ENCODE measurements at places on chromosomes 6 and 20. TPM values are rescaled to one million over a fixed set of nuclear protein-coding genes. Genes with fewer than 3 reads are reported as not detected.

Gene UNC5CL
- total RNA-seq, result 3.0 TPM

DNA sequence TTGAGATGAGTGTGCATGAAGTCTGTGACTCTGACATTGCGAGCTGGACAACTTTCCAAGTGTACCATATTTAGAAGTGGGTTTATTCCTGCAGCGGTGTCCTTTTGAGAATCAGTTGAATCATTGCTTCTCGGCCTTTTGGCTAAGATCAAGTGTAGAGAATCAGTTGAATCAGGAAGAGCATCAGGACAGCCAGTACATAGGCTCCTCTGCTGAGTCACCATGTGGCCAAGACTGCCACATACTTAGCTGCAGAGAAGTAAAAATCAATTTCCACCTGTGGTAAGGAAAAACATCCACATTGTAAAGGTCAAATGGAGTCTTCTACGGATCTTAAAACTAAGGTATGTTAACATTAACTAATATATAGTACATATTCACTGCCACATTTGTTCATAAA, 428.4 kb upstream of the MARCKS start:
- no peaks in the 10 kb centered on the region for H3K36me3 ChIP-seq
- no peaks in the 10 kb centered on the region for H3K4me1 ChIP-seq
- no peak for DNase-seq
- H3K4me3 ChIP-seq, result no peak overlapping the region

Gene MRAP2
- total RNA-seq, result not detected

DNA sequence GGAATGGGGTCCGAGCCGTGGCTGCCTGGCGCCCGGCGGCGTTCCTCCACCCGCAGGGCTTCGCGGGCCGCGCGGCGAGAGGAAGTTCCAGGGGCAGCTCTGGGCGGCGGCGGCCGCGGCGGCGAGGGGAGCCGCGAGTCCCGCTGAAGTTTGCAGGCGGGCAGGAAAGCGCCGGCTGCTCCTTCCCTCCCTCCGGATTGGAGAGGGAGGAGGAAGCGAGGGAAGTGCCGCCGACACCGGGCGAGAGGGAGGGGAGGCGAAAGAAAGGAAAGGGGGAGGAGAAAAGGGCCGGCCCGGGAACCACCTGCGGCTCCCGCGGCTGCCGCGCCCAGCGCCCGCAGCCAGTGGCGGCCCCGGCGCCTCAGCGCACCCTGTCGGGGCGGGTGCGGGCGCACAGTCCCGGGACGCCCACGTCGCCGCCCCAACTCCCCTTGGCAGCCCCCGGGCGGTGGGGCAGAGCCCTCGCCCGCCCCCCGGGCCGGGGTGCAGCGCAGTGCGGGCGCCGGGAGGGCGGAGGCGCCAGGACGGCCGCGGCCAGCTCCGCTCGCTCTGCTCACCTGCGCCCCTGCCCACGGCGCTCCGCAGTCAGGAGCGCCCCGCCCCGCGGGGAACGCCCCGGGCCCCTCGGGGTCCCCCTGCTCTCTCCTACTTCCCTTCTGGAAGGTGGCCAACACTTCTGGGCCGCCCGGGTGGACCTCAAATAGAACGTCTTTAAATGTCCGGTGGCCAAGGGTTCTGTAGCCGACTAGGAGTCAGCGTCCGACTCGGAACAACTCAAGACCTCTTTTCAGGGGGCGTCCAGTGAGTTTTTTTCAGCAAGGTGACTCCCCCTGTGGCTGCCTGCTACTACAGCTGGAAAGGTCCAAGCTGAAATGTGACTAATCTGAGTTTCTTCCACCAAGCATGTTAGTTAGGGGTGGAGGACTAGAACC, 80.3 kb upstream of the CCDC28A start:
- H3K27ac ChIP-seq, result no peak overlapping the region
- peak; percentile 67 for DNase-seq
- H3K4me1 ChIP-seq, result peaks cover 3% of the 10 kb centered on the region
- peak overlapping the region; percentile 81 for H3K4me3 ChIP-seq

GRCh38 chr6:24974182-24975171, 38.7 kb upstream of the RIPOR2 start:
- DNase-seq, result no peak
- peaks cover 42% of the 10 kb centered on the region for H3K36me3 ChIP-seq
- H3K4me1 ChIP-seq, result peaks cover 17% of the 10 kb centered on the region
- no peak overlapping the region for H3K27ac ChIP-seq
- H3K27me3 ChIP-seq, result no peaks in the 10 kb centered on the region

Gene NKX2-2
- total RNA-seq, result not detected

Gene SLC35D3
- not detected for total RNA-seq

- H3K27me3 ChIP-seq, result no peaks in the 10 kb centered on the region
- no peak overlapping the region for H3K4me3 ChIP-seq
- peaks cover 6% of the 10 kb centered on the region for H3K36me3 ChIP-seq
- no peak overlapping the region for H3K27ac ChIP-seq
- no peak for DNase-seq
- H3K4me1 ChIP-seq, result no peaks in the 10 kb centered on the region
These were observed 39.3 kb upstream of the SCGN start for GRCh38 chr6:25612666-25613065.

DNA sequence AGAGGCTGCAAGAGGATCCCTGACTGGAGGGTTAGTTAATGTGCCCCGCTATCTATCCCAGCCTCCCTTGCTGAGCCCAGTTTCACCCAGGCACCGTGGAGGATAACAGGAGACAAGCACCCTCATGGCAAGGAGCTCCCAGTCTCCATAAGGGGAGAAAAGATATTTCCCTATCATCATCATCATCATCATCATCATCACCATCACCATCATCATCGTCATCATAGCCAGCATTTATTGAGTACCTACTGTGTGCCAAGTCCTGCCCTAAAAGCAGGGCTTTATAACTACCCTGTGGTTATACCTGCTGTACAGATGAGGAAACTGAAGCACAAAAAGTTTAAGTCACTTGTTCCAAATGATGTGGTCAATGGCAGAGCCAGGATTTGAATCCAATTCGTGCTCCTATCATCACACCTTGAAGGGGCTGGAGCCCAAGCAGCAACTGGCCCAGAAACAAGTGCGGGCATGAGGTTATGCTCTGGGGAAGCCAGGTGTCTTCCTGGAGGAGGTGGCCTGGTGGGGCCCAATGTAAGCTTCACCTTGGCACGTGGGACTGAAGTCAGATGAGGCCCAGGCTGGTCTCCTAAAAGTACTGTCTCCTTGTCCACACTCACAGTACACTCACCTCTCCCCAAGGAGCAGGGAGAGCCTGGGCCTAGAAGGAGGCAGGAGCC, 10.0 kb downstream of the GLP1R start:
- peaks cover 13% of the 10 kb centered on the region for H3K27me3 ChIP-seq
- H3K36me3 ChIP-seq, result no peaks in the 10 kb centered on the region
- no peak overlapping the region for H3K4me3 ChIP-seq
- DNase-seq, result no peak
- no peak overlapping the region for H3K27ac ChIP-seq

GRCh38 chr6:9540534-9541126, 874.2 kb downstream of the TFAP2A start:
- no peaks in the 10 kb centered on the region for H3K4me1 ChIP-seq
- no peak for DNase-seq
- no peaks in the 10 kb centered on the region for H3K36me3 ChIP-seq
- H3K27ac ChIP-seq, result no peak overlapping the region

Gene SNAP25
- total RNA-seq, result not detected

Gene PACSIN1
- 3.1 TPM for total RNA-seq

DNA sequence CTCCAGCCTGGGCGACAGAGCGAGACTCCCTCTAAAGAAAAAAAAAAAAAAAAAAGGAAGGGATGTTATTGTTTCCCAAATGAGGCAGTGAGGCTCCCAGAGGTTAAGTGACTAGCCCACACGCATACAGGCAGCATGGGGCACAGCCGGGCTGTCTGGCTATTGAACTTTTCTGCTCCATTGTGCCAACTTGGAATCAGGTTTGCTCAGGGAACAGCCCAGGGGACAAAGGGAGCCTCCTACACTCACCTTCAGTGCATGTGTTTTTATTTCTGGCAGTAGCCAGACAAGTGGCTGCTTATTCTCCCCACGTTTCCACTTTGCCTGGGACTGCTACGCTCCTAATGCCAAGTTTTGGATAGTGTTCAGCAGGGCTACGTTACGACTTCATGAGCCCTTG, 10.7 kb downstream of the ETV7 start:
- no peaks in the 10 kb centered on the region for H3K27me3 ChIP-seq
- DNase-seq, result no peak
- H3K36me3 ChIP-seq, result peaks cover 10% of the 10 kb centered on the region
- no peaks in the 10 kb centered on the region for H3K4me1 ChIP-seq
- H3K4me3 ChIP-seq, result no peak overlapping the region

- peaks cover 29% of the 10 kb centered on the region for H3K4me1 ChIP-seq
- no peak overlapping the region for H3K27ac ChIP-seq
- no peaks in the 10 kb centered on the region for H3K36me3 ChIP-seq
- no peak for DNase-seq
- H3K27me3 ChIP-seq, result peaks cover 52% of the 10 kb centered on the region
These were observed 3.1 kb upstream of the PTGIS start for GRCh38 chr20:49570828-49571552.

GRCh38 chr20:137668-138490, 4.5 kb upstream of the DEFB126 start:
- no peak overlapping the region for H3K27ac ChIP-seq
- peaks cover 36% of the 10 kb centered on the region for H3K27me3 ChIP-seq
- H3K36me3 ChIP-seq, result no peaks in the 10 kb centered on the region
- no peak for DNase-seq
- no peaks in the 10 kb centered on the region for H3K4me1 ChIP-seq

DNA sequence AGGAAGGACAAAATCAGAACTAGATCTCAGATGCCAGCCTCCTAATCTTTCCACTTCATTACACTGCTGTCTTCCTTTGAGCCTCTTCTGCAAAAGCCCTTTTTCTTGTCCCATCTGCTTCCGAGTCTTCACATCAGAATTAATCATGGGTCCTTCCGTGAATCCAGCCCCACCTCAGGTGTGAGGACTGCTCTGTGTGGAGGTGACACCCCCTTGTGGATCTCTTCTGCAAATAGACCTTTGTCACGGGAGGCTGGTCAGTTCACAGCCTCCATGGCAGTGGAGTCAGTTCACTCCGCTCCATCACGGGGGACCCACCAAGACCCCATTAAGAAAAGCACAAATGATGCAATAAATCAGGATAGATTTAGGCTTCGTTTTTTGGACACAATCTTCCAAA, 171.1 kb downstream of the ADAT2 start:
- DNase-seq, result no peak
- H3K27ac ChIP-seq, result no peak overlapping the region
- no peaks in the 10 kb centered on the region for H3K27me3 ChIP-seq
- peaks cover 12% of the 10 kb centered on the region for H3K4me1 ChIP-seq
- peaks cover 1% of the 10 kb centered on the region for H3K36me3 ChIP-seq
- H3K4me3 ChIP-seq, result no peak overlapping the region
